Bone marrow (tissue), 2 donors: ENCODE measurements at places on chromosomes 16 and 17.
A peak's percentile ranks its signal among the peaks of the same experiment; 100 is the strongest.

GRCh38 chr16:72743011-72743761 is 304.7 kb downstream of the ZFHX3 start:
- no peak for DNase-seq

GRCh38 chr16:72277749-72278148 is 105.8 kb upstream of the PMFBP1 start:
- DNase-seq: no peak

DNA sequence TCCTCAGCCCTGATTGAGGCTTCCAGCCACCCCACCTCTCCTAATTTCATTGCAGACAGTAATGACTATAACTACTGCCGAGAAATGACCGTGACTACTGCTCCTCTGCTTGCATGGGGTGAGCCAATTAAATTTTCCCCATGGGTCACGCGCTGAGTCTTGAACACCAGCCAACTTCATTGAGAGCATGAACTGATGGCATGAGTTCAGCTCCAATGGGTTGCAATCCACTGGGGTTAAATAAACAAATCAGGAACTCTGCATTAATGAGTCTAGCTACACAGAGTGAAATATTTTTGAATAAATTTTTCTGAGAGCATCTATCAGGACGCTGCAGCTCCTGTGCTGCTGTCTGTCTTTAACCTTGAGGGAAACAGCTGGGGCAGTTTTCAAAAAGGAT is 61.6 kb upstream of the CLEC3A start:
- DNase-seq: no peak

GRCh38 chr17:69678206-69678605 is 263.7 kb downstream of the MAP2K6 start:
- no peak for DNase-seq

GRCh38 chr17:45948498-45948880 is 50.6 kb upstream of the STH start:
- no peak for DNase-seq

- DNase-seq: no peak
Measured at GRCh38 chr16:27302126-27302525, 11.6 kb upstream of the IL4R start.

GRCh38 chr16:85891033-85891775 is 7.8 kb upstream of the IRF8 start:
- no peak for DNase-seq

- no peak for DNase-seq
Measured at GRCh38 chr16:82999711-83000110, 372.9 kb downstream of the CDH13 start.

DNA sequence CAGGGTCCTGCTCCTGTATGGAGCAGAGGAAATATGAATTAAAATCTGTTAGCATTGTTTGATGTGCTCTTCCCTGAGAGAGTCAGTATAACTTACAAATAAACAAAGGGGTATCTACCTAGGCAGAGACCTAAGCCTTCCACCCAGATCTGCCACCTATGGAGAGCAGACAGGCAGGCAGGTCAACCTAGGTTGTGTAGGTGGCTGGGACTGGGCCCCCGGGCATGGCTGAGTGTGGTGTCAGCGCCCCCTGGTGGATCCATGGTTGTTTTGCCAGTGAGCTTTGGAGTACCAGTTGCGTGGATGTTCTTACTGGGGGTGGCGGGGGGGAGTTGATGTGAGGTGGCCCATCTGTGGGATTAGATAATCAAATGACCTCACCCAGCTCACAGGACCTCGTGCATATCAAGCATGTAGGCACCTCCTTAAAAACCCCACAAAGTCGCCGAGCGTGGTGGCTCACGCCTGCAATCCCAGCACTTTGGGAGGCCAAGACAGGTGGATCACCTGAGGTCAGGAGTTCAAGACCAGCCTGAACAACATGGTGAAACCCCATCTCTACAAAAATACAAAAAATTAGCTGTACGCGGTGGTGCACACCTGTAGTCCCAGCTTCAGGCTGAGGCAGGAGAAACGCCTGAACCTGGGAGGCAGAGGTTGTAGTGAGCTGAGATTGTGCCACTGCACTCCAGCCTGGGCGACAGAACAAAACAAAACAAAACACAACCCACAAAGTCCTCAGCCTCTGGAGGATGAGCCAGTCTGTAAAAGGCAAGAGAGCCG is 17.6 kb downstream of the DUS2 start:
- DNase-seq: peak; percentile 61

DNA sequence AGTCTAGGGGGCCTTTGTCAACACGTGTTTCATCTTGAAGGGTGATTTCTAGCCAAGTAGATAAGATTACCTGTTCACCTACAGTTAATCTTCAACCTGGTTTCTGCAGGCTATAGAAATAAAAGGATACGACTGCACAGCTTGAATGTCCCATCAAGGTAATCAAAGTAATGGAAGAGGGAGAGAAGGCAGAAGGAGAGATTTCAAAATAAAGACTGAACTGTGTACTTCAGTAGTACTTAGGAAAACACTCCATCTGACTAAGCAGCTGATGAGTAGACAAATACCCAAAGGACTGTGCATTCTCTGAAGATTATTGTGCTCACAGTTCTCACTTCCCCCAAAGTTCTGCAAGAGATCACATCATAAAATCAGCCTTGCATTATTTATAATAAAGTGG is 5.8 kb upstream of the RFFL start:
- DNase-seq: no peak

DNA sequence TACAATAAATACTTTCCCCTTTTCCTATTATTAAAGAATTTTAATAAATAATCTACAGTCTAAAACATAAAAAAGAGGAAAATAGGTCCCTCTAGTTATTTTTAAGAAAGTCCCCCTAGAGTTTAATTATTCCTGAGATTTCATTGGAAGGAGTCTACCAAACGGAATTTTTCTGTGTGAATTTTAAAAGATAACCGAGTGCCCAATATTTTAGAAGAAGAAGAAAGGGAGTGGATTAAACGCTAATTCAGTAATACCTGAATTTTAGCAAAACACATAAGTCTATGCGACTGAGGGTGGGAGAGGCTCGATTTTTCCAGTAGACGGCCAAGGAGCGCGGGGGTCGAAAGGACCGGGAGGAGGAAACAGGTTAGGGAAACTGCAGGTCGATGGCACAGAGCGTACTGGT is 2.2 kb downstream of the HOXB2 start:
- no peak for DNase-seq

DNA sequence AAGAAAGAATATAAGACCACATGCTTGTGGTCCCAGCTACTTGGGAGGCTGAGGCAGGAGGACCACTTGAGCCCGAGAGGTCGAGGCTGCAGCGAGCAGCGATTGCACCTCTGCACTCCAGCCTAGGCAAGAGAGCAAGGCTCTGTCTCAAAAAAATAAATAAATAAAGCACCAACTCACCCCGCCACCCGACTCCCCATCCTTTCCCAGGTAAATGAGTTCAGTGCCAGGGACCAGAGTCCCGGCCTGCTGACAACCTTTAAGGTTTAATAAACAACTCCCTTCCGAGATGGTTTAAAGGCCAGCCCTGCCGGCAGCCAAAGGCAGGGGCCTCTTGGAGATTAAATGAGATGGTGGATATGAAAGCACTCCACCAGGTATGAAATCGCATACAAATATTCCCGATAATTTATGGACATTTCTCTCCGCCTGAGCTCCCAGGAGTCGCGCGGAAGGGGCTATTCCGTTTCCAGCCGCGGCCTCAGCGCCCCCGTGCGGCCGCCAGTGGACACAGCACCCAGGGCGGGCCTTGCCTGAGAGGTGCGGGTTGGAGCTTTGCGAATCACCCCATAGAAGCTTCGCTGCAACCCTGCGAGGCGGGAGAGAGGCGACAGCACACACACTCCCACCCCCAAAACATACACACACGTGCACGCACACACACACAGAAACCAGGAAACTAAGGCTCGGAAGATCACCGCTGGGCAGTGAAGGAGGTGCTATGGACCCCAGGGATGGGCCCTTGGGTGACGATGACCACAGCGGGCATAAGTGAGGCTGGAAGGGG is 4.0 kb upstream of the RPL38 start:
- peak; percentile 6 for DNase-seq

- no peak for DNase-seq
Measured at GRCh38 chr17:79752175-79752574, 21.4 kb downstream of the ENPP7 start.

DNA sequence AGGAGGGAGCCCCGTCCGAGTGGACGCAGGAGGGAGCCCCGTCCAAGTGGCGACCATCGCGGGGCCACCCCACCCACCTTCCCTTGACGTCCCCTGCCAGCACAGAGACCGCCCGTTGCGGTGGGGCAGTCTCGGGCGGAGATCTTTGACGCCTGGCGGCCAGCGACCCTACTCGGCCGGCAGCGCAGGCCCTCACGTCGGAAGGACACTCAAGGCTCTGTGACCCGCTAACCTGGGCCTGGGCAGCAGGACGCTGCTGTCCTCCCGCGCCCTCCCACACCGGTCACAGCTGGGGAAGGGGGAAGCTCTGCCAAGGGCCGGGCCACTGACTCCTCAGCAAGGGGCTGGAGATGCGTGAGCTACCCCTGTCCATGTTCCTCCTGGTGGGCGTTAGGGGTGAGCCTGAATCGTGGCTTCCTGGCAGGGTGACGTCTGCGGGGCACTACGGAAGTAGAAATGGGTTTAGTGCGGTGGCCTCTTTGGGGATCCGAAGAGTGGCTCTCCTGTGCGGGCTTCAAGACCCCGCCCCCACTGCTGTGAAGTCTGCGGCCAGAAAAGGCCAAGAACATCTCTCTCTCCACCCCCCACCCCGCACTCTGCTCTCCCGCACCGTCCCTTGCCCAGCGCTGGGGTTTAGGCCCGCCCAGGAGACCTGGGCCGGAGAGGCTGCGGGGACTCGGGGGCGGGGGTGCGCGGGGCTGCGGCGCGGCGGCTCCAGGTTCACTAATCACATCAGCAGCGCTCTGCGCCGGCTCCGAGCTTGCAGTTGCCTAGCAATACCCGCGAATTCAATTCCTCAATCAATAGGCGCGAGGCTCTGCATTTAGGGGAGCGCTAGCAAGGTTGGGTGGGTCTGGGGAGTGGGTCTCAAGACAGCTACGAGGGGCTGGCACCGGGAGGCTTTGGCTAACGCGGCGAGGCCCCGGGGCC is 5.8 kb downstream of the CBX8 start:
- DNase-seq: no peak

- no peak for DNase-seq
Measured at GRCh38 chr17:1201132-1201702, 21.4 kb upstream of the ABR start.

DNA sequence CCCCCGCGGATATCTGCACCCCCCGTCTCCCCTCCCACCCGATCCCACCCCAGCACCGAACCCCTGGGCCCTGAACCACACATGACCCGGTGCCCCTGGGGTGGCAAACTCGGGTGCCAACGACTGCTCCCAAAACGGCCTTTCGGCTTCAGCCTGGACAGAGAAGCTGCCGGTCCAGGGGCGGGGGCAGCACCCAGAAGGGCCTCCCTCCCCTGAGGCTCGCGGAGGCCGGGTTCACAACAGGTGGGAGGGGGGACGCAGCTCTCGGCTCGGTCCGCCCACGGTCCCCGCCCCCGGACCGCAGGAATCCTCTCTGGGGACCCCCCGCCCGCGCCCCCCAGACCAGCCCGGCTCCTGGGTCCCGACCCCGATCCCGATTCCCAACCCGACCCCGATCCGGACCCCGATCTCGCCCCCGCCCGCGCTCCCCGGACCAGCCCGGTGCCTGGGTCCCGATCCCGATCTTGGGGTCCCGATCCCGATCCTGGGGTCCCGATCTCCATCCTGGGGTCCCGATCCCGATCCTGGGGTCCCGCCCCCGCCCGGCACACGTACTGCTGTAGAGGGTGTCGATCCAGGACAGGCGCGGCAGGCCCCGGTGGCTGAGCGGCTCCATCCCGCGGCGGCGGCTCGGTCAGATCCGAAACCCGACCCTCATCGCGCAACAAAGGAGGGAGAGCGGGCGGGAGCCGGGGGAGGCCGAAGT is 516 bp downstream of the ABR start:
- peak; percentile 50 for DNase-seq

DNA sequence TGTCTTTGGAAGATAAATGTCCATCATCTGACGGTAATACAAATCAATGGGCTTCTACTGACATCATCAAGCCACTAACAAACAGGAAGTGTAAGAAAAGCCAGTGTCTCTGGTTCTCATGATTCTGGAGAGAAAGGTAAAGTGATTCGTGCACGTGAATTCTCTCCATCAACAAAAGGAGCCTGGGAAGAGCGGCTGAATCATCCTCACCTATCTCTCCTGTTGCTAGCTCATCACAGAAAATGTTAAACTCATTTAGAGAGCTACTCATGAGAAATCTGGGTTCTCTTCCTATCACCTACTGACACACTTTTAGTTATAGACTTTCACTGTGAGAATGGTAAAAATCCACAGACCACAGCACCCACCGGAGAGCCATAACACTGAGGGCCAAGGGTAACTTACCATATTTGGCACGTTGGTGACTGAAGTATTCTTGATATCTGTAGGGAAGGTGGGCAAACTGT is 70.3 kb downstream of the CREBBP start:
- no peak for DNase-seq

GRCh38 chr17:40561871-40562611 is 3.2 kb downstream of the CCR7 start:
- no peak for DNase-seq

DNA sequence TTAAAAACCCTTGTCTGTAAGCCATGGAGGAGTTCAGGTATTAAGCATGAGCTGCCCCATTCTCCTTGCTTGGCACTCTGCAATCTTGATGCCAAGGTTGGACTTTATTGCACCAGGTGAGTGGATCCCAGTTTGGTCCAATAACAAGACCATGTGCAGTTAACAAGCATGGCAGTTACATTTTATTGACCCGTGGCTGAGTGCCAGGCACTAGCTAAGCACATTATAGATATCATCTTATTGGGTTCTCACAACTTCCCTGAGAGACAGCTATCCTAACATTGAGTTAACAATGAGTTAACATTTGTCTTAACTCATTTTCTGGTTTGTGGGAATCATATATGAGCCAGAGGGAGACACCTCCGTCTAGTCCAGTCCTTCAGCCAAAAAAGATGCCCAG is 21.8 kb downstream of the LYRM9 start:
- DNase-seq: no peak

GRCh38 chr17:49358641-49359247 is 3.3 kb downstream of the ZNF652 start:
- DNase-seq: peak; percentile 24

GRCh38 chr17:78126895-78127238 is 1.7 kb downstream of the TMC6 start:
- DNase-seq: no peak
